ENCODE measurements at places on chromosomes 13 and 19. TPM values are rescaled to one million over a fixed set of nuclear protein-coding genes. Genes with fewer than 3 reads are reported as not detected.

GRCh38 chr13:107079423-107080049 is 511.6 kb upstream of the ARGLU1 start:
- no peak for DNase-seq

Gene PEAK3
- 0.04 TPM for polyA plus RNA-seq

DNA sequence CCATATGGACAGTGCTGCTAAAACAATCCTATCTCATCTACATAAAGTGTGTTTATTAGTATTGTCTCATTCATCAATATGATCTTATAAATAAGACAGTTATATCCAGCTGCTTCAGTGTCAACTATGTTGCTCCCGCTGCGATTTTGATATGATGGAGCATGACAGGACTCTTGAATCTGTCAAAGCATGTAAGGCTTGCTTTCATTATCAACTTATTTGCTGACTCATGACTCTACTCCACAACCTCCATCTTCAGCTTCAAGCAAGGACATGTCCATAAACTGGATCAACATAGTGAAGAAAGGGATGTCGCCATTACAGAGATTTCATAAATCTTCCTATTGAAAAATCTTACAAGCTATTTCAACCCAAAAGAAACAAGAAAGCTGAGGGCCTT is 2812.6 kb downstream of the PCDH9 start:
- no peak for DNase-seq

- DNase-seq: peak; percentile 17
Observed at GRCh38 chr13:113369881-113370280, 6.0 kb upstream of the GRTP1 start.

- DNase-seq: no peak
Observed at GRCh38 chr13:44574466-44574855, 1.7 kb downstream of the TSC22D1 start.

- DNase-seq: no peak
Observed at GRCh38 chr13:85427416-85427815, 371.8 kb downstream of the SLITRK6 start.

- no peak for DNase-seq
Observed at GRCh38 chr19:44587963-44588770, 25.2 kb upstream of the IGSF23 start.

- DNase-seq: no peak
Observed at GRCh38 chr19:40231544-40232424, 5.3 kb upstream of the CCNP start.

DNA sequence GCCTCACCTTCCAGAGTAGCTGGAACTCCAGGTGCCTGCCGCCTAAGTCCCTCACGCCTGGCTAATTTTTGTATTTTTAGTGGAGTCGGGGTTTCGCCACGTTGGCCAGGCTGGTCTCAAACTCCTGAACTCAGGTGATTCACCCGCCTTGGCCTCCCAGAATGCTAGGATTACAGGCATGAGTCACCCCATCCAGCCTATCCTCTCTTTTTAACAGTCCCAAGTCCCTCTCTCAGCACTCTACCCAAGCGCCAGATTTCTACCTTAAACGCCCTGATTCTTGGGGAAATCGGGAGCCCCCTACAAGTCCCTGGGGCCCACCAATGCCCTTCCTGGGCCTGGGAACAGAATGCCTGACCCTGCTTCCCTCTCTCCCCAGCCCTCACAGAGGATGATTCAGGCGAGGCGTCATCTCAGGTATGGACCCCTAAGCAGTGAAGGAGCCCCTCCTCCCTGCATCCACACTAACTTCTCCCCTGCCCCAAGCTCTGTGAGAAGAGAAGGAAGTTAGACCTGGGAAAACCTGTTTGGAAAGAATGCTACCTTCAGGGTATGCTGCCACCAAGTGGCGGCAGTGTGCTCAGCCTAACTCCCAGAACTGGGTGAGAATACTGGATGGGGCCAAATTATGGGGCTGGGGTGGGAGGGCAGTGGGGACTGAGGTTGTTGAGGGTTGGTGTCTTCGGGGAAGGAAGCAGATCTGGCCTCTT is 20.8 kb upstream of the EBI3 start:
- DNase-seq: no peak

Gene CYP4F3
- polyA plus RNA-seq: 0.23 TPM

GRCh38 chr19:49110567-49110966 is 3.6 kb upstream of the LIN7B start:
- DNase-seq: no peak

Gene ATP8A2
- polyA plus RNA-seq: 0.04 TPM

DNA sequence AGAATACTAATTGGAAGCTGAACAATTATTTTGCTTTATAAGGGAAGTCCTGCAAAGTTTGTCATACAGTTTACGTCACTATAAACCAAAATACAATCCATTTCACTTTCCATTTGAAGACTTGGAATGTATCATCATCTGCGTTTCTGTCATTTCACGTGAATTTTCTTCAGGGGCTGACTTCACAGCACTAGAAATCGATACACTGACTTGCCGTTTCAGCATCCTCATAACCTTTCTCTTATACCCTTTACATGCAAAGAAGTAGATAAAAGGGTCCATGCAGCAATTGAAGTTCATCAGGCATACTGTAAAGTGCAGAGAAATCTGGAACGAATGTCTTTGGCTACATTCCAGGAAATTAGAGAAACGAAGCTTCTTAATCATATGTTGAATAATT is 12.2 kb downstream of the GPR183 start:
- no peak for DNase-seq

DNA sequence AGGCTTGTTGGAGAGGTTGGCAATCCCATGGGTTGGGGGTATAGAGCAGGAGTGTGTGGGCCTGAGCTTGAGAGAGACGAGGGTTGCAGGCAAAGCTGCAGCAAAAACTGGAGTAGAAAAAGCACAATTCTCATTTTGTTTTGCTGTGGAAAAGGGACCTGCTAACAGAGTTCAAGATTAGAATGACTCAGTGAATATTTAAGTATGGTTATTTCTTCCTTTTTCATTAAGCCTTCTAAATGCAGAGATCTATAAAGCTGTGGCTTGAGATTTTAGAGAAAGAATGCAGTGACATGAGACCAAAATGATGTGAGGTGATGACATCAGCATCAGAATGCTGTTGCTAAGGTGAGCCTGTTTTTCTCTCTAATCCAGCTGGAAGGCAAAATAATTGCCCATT is 10.8 kb upstream of the MBNL2 start:
- no peak for DNase-seq

Gene KIR2DL3
- polyA plus RNA-seq: not detected

Gene PRX
- 3.7 TPM for polyA plus RNA-seq

Gene LMTK3
- polyA plus RNA-seq: 4.1 TPM

Gene C2CD4C
- 2.1 TPM for polyA plus RNA-seq

- no peak for DNase-seq
Observed at GRCh38 chr13:18739310-18739709, 442.3 kb downstream of the TUBA3C start.

- no peak for DNase-seq
Observed at GRCh38 chr13:47826471-47826870, 174.6 kb downstream of the SUCLA2 start.

- no peak for DNase-seq
Observed at GRCh38 chr19:49442354-49442753, 1.0 kb upstream of the SLC17A7 start.

DNA sequence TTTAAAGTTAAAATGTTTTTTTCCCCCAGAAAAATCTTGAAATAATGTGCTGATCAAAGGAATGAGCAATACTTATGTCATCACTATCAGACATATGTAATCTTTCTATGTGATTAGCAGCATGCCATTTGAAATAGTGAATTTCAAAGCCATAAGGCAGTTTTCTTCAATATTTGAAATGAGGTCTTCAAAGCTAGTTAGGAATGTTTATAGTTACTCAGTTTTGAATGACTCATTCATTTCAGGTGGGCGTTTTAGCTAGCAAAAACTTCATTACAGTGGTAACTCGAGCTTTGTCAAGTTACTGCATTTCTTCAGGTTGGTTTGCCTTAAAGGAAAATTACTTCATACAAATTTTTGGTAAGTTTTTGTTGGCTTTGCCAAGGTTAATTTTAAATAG is 102.1 kb downstream of the ATP8A2 start:
- no peak for DNase-seq

DNA sequence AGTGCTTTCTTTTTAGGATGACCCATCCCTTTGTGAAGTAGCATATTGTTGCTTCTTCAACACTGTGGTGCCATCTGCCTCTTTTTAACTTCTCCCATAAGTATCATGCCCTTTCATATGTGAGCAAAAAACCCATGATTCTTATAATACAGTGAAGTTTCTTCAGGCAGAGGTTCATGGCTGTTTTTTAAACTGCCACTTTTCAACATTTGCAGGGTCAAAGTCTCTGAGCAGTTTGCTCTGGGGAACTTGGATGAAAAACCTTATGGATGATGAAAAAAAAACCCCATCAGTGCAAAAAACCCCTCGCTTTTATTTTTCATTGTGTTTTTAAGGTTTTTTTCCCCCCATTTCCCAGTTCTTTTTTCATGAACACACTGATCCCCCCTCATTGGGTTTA is 158.5 kb downstream of the LMO7 start:
- no peak for DNase-seq

DNA sequence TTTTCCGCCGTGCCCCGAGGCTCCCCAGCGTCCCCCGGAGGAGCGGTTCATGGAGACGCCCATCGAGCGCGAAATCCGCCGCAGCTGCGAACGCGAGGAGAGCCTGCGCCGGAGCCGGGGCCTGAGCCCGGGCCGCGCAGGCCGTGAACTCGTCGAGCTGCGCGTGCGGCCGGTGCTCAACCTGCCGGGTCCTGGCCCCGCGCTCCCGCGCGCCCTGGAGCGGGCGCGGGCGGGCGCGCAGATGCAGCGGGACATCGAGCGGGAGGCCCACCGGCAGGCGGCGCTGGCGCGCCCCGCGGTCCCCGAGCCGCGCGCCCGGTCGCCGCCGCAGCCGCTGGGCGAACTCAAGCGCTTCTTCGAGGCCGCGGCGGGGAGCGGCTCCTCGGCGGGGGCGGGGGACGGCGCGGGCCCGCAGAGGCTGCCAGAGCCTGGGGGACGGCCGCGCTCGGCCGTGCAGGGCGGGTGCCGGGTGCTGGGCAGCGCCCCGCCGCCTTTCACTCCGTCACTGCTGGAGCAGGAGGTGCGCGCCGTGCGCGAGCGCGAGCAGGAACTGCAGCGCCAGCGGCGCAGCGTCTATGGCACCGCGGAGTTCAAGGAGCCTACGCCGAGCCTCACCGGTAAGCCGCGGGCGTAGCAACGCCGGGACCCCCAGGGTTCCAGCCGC is 807 bp downstream of the MISP3 start:
- DNase-seq: peak; percentile 87

Gene PRTN3
- polyA plus RNA-seq: 0.14 TPM

All from pancreas (tissue), 10 donors.